IMR-90 (cell line): ENCODE measurements at places on chromosomes 2 and 18.

DNA sequence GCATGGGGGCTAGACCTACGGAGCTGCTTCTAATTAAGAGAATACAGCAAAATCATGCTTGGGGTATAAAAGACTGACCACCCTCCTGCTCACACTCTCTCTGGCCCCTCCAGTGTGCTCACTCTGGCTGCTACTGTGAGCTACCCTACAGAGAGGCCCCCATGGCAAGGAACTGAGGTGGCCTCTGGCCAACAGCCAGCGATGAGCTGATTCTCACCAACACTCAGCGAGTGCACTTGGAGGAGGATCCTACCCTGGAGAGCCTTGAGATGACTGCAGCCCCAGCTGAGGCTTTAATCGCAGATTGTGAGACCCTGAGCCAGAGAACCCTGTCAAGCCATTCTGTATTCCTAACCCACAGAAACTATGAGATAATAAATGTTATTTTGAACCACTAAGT is 88.2 kb downstream of the GFPT1 start:
- peaks cover 20% of the 10 kb centered on the region for H3K4me1 ChIP-seq
- no peaks in the 10 kb centered on the region for H3K27me3 ChIP-seq
- no peaks in the 10 kb centered on the region for H3K36me3 ChIP-seq

DNA sequence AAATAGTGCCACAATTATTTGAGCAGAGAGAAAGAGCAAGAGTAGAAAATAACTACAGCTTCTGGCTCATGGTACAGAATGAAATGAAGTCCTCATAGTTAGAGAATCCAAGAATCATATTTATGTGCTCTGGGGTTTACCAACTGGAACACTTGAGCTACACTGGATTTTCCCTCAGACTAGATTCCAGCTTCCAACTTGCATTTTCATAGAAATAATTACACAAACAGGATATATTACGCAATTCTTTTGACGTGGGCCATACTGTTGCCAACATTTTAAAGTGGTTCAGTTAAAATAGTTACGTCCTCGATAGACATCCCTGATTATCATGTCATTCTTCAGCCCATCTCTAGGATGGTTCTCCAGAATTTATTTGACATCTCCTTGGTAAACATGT is 129.2 kb downstream of the ETAA1 start:
- no peak overlapping the region for H3K4me3 ChIP-seq
- DNase-seq: peak; percentile 90
- H3K36me3 ChIP-seq: no peaks in the 10 kb centered on the region

GRCh38 chr18:28961669-28962228 is 784.8 kb upstream of the CDH2 start:
- peak; percentile 22 for DNase-seq
- H3K4me1 ChIP-seq: no peaks in the 10 kb centered on the region
- H3K4me3 ChIP-seq: no peak overlapping the region
- H3K36me3 ChIP-seq: no peaks in the 10 kb centered on the region
- H3K27ac ChIP-seq: no peak overlapping the region

DNA sequence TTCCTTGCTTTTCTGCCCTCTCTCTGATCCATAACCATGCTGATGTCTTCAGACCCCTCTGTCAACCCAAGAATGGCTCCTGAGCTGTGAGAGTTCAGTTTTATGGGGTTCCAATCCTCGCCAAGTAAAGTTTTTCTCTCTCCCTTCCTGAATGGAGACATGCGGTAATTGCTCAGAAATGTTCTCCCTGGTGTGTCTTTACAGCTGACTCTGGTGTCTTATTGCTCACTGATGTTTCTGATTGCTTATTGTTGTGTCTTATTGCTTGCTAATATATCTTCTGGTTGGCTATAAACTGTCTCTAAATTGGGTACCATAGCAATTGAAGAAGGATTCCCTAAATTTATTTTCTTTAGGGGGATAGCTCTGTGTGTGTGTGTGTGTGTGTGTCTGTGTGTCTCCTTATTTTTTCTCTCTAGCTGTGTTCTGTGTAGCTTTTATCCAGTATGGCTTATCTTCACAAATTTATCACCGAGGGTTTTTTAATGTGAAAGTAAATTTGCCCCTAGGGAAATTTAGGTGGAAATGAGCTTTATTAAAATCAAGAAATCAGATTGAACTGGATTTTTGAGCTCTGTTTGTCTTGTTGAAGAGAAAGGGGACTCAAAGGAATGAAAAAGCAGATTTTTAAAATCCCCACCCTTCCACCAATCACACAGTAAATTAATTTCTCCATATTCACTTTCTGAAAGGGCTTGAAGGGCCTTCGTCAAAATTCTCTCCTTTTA is 19.5 kb downstream of the MGAT5 start:
- H3K27me3 ChIP-seq: no peaks in the 10 kb centered on the region
- H3K4me1 ChIP-seq: peaks cover 3% of the 10 kb centered on the region; the same call in 1 of the 2 replicates
- no peak overlapping the region for H3K27ac ChIP-seq
- peaks cover 17% of the 10 kb centered on the region for H3K36me3 ChIP-seq
- DNase-seq: no peak
- H3K4me3 ChIP-seq: no peak overlapping the region

- H3K4me1 ChIP-seq: no peaks in the 10 kb centered on the region
- DNase-seq: peak; percentile 38
- H3K36me3 ChIP-seq: no peaks in the 10 kb centered on the region
- no peak overlapping the region for H3K27ac ChIP-seq
- H3K27me3 ChIP-seq: peaks cover 17% of the 10 kb centered on the region
- H3K4me3 ChIP-seq: no peak overlapping the region
These were observed 10.3 kb upstream of the CHST10 start for GRCh38 chr2:100427627-100428258.

DNA sequence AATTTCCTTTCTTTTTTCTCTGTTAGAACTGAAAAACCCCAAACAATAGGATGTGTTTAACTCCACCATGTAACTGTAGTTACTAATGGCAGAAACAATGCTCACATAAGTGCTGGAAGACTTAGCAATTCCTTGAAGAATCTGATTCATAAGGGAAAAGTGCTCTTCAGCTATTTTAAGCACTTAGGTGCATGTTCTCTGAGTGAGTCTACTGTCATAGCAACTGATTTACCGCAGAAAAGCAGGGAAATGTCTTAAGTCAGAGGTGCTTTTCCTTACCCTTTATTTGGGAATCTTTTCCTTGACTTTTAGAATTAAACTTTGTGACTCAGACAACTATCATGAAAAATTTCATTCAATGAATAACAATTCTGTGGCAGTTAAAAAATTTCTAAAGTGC is 65.4 kb upstream of the NABP1 start:
- no peak overlapping the region for H3K4me3 ChIP-seq
- DNase-seq: peak; percentile 97
- H3K27ac ChIP-seq: no peak overlapping the region
- H3K27me3 ChIP-seq: no peaks in the 10 kb centered on the region
- H3K4me1 ChIP-seq: peaks cover 8% of the 10 kb centered on the region

DNA sequence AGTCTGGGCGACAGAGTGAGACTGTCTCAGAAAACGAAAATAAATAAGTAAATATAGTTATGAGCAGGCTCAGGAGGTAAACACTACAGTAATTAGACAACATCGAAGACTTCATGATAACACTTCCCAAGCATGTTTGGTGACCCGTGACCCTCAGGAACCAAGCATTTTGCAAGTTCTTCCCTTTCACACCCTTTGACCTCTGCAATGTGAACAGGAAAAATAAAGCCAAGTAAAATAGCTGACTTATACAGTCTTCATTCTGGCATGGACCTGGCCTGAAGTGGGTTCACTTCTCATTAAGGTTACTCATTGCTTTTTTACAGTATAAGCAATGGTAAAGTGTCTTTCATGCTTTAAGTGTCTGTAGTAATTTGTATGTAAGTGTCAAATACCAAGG is 15.3 kb upstream of the TGIF1 start:
- H3K36me3 ChIP-seq: no peaks in the 10 kb centered on the region
- DNase-seq: no peak
- H3K4me3 ChIP-seq: no peak overlapping the region
- no peaks in the 10 kb centered on the region; the same call in 1 of the 2 replicates for H3K27me3 ChIP-seq

DNA sequence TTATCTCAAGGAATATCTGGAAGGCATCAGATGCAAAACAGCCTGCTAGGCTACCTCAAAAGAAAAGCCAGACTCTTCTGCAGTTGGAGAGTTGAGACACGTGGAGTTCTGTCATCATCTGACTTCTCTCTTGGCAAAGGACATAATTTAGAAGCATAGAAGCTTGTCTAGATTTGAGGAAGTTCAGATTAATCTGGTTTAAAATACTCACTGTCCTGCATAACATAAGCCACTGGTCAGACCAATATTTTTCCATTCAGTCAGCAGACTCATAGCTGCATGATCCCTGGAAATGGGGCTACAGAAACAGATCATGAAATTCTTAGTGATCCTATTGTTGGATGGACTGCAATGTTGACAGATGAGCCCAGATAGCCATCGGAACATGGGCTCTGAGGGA is 349.0 kb downstream of the TXNL1 start:
- H3K27ac ChIP-seq: no peak overlapping the region
- H3K4me3 ChIP-seq: no peak overlapping the region
- no peaks in the 10 kb centered on the region for H3K27me3 ChIP-seq
- no peak for DNase-seq

GRCh38 chr2:169796441-169796840 is 2.2 kb upstream of the SSB start:
- H3K27me3 ChIP-seq: no peaks in the 10 kb centered on the region
- H3K4me3 ChIP-seq: no peak overlapping the region
- H3K36me3 ChIP-seq: no peaks in the 10 kb centered on the region
- peak; percentile 19 for DNase-seq
- no peak overlapping the region for H3K27ac ChIP-seq
- H3K4me1 ChIP-seq: no peaks in the 10 kb centered on the region

- DNase-seq: no peak
- H3K36me3 ChIP-seq: no peaks in the 10 kb centered on the region
- H3K4me3 ChIP-seq: no peak overlapping the region
- H3K27me3 ChIP-seq: no peaks in the 10 kb centered on the region
These were observed 248.3 kb downstream of the TTC32 start for GRCh38 chr2:19653509-19653908.

DNA sequence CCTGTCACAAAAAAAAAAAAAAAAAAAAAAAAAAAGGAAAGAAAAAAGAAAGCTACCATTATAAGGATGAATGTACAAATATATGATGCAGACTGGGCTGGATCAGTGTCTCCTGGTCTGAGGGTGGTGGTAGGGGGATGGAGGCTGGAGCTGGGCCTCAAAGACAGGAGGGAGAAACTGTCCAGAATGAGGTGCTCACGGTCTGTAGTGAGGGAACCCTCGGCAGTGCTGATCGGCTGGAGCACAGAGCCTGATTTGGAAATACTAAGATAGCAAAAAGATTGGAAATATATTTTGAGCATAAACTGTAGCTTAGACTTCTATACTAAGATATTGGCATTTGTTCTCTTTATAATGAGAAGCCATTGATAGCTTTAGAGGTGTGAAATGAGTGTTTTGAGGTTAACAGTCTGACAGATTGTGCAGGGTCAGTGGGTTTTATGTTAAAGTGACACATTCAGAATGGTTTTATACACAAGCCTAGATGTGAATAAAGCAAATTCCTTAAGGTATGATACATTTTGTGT is 7.9 kb upstream of the SLC3A1 start:
- H3K4me3 ChIP-seq: no peak overlapping the region
- peaks cover 2% of the 10 kb centered on the region for H3K4me1 ChIP-seq
- H3K27me3 ChIP-seq: no peaks in the 10 kb centered on the region; the same call in none of the 2 replicates
- DNase-seq: no peak
- no peaks in the 10 kb centered on the region for H3K36me3 ChIP-seq
- no peak overlapping the region for H3K27ac ChIP-seq

- no peak overlapping the region for H3K4me3 ChIP-seq
- no peaks in the 10 kb centered on the region for H3K27me3 ChIP-seq
- peaks cover 44% of the 10 kb centered on the region for H3K36me3 ChIP-seq
- no peak for DNase-seq
- H3K4me1 ChIP-seq: peaks cover 9% of the 10 kb centered on the region
These were observed 3.9 kb downstream of the GMPPA start for GRCh38 chr2:219502618-219503017.

DNA sequence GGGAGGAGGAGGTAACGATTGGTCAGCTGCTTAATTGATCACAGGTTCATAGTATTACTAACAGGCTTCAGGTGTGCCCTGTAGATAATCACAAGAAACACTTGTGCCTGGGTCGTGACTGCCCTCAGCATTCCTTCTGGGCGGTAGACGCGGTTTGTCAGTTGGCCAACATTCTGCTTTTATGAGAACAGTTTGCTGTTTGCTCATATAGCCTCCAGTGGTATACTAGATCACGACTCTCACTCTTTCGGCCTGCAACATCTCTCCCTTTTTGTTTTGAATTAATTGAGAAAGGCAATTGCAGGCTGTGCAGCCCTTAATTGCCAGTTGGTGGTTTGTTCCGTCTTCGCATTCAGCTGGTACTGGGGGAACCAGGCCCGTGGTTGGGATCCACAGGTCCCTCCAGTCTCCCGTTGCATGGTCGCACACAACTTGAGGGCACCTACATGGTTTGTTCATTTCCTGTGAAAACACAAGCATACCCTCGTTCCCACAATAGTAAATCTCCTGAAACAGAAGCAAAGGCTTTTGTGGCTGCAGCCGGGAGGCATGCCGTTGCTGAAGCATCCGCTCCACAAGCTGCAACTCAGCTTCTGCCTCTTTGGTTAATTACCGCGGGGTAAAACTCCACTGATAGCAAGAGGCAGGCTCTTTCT is 30.3 kb upstream of the GPR17 start:
- peaks cover 5% of the 10 kb centered on the region for H3K27me3 ChIP-seq
- no peaks in the 10 kb centered on the region for H3K4me1 ChIP-seq
- no peak for DNase-seq
- H3K4me3 ChIP-seq: no peak overlapping the region
- no peak overlapping the region for H3K27ac ChIP-seq

- H3K4me1 ChIP-seq: peaks cover 6% of the 10 kb centered on the region
- peak; percentile 86 for DNase-seq
- H3K36me3 ChIP-seq: peaks cover 4% of the 10 kb centered on the region; the same call in 1 of the 2 replicates
- no peak overlapping the region for H3K4me3 ChIP-seq
- H3K27me3 ChIP-seq: no peaks in the 10 kb centered on the region
- H3K27ac ChIP-seq: no peak overlapping the region
These were observed 12.6 kb downstream of the RNF149 start for GRCh38 chr2:101295895-101296294.

DNA sequence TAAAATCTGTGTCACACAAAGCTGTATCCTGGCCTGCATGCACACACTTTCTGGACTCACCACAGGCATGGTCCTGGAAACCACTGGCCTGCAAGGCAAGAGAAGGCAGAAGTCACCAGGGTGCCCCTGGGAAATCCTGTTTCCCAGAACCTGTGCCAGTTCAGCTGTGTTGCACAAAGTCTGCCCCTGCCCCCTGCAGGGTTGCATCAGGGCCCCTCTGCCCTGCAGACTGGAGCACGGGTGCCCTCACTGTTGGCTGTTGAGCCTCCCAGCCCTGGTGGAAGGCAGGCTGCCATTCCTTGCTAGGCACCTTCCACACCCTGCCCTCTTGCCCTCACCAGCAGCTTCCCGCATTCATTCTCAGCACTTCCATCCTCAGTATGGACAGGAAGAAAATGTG is 18.0 kb upstream of the TUBB6 start:
- no peaks in the 10 kb centered on the region for H3K36me3 ChIP-seq
- no peak overlapping the region for H3K27ac ChIP-seq
- H3K4me1 ChIP-seq: peaks cover 11% of the 10 kb centered on the region
- DNase-seq: no peak
- H3K27me3 ChIP-seq: no peaks in the 10 kb centered on the region
